ENCODE measurements at places on chromosomes 12 and 14.

DNA sequence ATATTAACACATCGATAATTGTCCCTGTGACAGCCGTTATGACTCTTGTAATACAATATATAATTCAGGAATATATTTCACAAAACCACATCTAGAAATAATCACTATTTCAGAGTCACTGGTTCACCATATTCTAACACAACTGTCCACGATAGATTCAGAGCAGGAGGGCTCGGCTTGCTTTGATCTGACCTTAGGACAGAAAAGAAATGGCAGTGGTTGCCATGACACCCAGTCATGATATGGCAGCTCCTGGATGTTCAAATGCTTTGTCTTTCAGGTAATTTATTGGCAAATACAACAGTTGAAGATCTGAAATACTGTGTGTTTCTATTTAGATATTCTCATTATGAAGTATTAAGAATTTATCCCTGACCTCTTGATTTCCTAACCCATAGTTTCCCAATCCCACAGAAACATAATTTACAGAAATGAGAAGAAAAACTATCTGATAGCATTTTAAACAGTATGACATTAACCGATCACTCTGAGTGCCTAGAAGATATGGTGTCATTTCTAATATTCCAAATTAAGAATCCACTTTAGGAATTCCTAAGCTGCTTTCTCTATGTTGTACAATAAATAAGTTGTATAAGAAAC lies 116.4 kb downstream of the EPS8 start:
- no peak for DNase-seq

DNA sequence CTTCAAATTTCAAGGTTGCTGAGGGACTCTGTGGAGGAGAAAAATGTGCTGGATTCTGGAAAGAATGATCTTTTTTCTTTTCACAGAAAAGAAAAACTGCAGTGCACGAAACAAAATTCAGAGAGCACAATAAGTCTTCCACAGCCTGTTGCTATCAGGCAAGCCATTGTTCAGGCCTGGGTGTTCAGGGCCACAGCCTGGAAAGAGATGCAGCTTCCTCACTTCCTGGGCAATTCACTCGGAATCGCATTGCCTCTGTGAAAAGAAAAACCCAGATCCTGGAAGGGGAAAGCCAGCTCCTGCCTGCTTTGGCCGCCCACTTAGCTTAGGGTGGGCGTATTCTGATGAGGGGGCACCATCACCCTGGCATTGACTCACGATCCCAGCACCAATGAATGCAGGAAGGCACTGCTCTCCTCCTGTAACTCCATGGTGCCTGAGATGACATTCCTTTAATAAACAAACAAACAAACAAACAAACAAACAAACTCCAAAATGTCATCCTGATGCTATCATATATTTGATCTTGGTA lies 863.9 kb downstream of the BCL11B start:
- no peak for DNase-seq

GRCh38 chr12:54935235-54935951 lies 49.2 kb downstream of the TESPA1 start:
- peak; percentile 24 for DNase-seq

DNA sequence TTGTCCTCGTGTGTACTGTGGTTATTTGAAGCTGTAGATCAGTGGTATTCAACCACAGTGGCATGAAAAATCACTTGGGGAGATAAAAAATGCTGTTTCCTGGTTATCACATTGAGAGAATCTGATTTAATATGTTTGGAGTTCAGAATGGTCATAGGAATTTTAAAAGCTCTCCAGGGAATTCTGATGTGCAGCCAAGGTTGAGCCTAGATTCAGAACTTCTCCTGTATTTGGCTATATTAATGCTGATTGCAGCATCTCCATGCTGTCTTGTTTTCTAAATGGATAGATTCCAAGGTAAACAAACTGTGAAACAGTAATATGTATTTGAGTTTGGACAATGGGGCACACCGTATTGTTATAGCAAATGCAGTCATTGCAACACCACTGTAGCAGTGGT lies 982.2 kb upstream of the FBXO33 start:
- DNase-seq = no peak

DNA sequence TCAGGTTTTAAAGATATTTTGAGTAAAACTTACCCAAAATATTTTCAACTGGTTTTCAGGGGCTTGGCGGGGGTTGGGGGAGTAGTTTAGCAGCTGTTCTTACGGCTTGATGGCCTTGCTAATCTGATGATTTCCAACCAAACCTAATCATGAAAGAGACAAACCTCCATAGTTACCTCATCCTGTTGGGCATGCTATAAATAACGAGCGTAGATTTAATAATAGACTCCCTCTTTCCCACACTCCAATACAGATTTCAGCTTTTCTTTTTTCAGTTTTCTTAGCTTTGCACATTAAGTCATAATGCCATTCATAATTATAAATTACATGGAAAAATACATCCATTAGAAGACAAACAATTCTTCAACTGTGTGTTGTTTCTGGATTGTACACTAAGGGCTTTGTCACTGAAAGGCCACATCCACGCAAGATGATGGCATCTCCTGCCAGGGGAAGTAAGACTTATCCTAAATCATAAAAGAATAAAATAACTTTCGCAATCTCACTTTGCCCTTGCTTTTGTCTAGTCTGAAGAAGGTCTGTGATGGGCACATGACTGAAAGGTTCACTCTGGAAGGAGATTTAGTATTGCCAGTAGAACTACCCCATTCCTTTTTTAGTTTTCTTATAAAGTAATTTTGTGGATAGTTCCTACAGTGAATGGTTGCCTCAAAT lies 23.2 kb downstream of the ITPR2 start:
- no peak for DNase-seq

DNA sequence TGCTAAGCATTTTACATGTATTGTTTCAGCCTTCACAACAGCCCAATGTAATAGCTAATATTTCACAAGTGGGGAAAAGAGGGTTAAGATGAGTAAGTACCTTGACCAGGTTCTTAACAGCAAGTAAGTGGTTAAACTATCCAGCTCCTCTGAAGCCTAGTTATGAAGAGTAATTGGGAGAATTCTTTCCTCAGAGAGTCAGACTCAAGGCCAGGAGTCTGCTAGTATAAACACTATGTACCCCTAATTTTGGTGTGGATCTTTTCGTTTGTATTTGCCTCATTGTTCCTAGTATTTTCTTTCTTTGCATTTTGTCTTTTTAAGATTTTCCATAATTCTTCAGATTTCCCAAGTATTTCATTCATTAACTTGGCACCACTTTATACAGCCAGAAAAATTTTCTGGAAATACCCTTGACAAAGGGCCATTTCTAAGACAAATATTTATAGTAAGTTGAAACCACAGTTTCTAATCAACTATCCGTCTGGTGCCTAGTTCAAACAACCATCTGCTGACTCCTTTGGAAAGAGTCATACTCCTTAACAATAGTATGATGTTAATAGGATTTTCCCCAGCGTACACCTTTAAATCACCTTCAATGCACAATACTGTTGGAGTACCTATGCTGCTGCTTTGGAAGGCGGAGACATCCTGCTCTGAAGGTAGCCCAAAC lies 81.2 kb downstream of the SCAF11 start:
- DNase-seq = no peak

DNA sequence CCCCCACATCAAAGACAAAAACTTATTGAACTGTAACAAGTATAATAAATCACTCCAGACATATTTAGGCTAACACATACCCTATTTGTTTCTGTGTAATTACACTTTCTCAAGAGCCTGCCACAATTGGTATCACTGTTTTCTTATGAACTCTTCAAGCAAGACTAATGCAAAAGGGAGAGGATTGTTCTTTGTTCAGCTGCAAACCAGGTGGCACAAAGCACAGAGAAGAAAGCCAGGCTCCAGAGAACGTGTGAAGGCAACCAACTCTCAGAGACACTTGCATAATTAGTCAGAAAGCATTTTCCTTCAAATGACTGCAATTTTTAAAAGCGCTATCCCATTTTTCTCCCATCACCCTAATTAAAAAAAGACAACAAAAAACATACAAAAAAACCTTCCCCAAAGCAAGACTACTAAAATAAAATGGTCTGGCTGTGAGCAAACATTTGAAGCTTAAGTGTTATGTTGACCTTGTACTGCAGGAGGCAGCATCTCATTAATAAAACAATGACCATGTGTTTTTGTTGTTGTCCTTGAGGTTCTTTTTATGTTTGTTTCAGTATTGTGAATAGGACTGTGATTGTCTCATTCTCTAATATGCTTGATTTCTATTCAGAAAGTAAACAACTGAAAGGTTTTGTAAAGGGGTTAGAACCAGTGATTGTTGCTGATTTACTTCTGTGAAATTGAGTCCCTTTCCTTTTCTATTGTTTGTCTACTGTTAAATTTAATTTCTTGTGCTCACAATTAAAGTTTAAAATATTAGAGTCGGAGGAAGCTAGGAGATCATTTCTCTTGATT lies 452.7 kb upstream of the PDE3A start:
- DNase-seq = no peak
